ENCODE measurements at places on chromosomes 12 and 14.

DNA sequence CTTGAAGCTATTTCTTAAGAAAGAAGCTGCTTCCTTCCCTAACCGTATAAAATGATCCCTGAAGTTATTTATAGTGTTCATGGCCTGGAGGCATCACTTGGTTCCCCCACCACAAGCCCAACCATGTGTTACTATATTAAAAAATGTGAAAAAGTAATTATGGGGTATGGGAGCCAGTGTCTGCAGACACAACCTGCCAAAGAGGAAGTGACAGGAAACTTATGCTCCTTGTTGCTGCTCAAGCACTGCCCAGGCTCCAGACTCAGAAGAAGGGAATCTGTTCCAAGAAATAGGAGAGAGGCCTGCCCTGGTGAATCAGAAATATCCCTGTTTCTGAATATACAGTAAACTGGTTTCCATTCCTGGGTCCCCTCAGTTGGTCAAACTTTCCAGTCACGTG lies 217.2 kb upstream of the BMP4 start:
- no peak for DNase-seq

DNA sequence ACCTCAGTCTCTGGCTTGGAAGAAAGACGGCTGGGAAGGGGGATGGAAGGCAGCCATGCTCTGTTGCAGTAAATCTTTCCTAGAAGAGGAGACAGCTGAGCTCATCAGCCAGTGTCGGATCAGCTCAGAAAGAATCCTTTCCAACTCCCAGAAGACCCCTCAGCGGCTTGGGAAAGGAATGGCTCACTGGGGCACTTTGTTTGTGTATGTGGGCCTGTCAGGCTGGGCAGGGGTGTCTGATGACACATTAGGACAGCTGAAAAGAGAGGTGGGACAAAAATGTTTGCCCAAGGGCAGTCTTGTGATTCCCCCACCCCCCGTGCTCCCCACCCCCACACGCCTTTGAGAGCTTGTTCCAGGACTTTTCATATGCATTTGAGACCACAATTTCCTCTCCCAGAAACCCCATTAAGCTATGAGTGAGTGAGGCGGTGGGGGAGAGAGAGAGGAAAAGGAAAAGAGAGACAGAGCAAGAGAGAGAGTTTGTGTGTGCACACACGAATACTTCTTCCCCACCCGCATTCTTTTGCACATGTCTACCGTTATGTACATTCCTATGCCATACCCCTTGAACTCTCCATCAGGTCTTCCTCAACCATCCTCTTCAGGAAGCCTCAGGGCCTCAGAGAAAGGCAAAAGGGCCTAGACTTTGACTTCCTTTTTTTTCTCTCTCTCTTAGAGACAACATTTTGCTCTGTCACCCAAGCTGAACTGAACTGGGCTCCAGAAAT lies 198.9 kb downstream of the ZFP36L1 start:
- no peak for DNase-seq

- DNase-seq = no peak
These were observed 65.0 kb upstream of the FGD4 start for GRCh38 chr12:32334371-32334777.

- DNase-seq = peak; percentile 70
These were observed 315.3 kb upstream of the PRICKLE1 start for GRCh38 chr12:42904683-42905418.

GRCh38 chr12:115771065-115771464 lies 506.4 kb downstream of the MED13L start:
- no peak for DNase-seq

- no peak for DNase-seq
These were observed 17.9 kb upstream of the AQP2 start for GRCh38 chr12:49932533-49933130.

- no peak for DNase-seq
These were observed 415.8 kb downstream of the TMTC2 start for GRCh38 chr12:83102499-83102898.

DNA sequence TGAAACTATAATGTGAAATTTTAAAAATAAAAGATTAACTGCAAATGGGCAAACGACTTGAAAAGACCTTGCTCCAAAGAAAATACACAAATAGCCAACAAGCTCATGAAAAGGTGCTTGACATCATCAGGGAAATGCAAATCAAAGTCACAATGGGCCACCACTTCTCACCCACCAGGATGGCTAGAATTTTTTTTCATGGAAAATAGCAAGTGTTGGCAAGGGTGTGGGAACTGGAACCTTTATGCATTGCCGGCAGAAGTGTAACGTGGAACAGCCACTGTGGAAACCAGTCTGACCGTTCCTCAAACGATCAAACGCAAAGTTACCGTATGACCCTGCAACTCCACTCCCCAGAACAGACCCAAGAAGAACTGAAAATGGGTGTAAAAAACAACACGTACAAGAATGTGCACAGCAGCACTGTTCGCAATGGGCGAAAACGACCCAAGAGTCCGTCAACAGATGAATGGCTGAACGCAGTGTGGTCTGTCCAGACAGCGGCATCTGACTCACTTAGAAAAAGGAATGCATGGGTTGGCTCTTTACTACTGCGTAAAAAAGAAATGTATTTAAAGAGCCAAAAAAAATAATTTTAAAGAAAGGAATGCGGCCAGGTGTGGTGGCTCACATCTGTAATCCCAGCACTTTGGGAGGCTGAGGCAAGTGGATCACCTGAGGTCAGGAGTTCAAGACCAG lies 40.2 kb downstream of the SCARB1 start:
- DNase-seq = no peak

DNA sequence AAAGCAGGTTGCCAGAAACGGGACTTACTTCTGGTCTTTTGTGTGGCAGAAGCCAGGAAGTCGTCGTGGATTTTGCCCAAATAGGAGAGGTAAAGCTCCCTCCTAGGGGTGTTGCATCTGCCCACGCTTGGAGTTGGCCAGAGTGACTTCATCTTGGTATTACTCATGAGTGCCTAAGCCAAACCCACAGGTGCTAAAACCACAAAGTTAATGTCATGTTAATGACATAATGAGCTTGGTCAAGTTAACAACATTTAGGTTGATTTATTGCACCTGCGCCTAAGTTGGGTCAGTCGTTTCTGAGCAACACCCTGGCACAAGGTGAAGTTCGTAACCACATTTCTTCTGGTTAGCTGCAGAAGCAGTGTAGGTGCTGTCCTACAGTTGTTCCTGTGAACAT lies 225.2 kb downstream of the FUT8 start:
- no peak for DNase-seq

DNA sequence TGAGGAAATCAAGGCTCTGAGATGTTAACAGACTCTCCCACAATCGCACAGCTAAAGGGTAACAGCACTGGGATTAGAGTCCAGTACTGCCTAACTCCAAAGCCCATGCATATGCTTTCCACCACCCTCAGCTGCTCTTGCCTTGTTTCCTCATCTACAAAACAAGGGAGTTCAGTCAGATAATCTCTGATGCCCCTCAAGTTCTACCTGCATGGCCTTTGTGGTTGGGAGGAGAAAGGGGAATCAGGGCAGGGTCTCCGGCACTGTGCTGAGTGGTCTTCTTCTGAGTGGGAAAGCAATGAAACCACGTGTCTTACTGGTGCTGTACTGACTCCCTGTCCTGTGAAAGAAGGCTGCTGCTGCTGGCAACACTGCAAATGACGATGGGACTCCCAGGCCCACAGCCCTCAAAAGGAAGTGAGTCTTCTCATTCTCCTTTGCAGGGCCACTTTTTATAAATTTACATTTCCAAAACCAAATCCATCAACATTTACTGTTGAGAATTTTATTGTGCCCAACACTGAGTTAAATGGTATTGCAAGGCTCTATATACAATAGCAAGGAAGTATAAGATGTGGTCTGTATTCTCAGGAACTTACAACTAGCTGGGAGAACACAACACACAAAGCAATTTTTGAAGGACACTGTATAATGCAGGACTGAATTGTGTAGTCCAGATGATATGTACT lies 19.7 kb upstream of the DUSP16 start:
- no peak for DNase-seq

DNA sequence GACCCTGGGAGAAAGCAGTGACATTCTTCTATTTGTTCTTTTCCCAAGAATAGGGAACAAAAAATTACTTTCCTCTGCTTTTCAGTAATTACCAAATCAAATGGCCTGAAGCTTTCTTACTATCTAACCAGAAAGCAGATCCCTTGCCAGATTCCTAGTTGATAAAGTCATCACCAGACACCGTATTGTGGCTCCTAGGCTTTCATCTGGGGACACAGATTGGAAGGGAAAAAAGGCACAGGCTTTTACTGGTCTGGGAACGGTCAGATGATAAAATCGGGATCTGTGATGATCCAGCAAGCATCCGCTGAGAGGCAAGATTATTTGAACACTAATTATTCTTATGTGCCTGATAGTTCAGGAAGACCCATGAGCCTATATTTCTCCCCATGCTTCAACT lies 79.1 kb upstream of the BCL2L14 start:
- no peak for DNase-seq

- DNase-seq = no peak
These were observed 220.8 kb downstream of the CHST11 start for GRCh38 chr12:104677441-104678089.

- DNase-seq = peak; percentile 42
These were observed 13.0 kb downstream of the GTSF1 start for GRCh38 chr12:54460317-54460923.

GRCh38 chr14:77125281-77125801 lies 16.2 kb downstream of the ZDHHC22 start:
- no peak for DNase-seq

- DNase-seq = no peak
These were observed 225.6 kb downstream of the DUSP6 start for GRCh38 chr12:89126712-89127111.

DNA sequence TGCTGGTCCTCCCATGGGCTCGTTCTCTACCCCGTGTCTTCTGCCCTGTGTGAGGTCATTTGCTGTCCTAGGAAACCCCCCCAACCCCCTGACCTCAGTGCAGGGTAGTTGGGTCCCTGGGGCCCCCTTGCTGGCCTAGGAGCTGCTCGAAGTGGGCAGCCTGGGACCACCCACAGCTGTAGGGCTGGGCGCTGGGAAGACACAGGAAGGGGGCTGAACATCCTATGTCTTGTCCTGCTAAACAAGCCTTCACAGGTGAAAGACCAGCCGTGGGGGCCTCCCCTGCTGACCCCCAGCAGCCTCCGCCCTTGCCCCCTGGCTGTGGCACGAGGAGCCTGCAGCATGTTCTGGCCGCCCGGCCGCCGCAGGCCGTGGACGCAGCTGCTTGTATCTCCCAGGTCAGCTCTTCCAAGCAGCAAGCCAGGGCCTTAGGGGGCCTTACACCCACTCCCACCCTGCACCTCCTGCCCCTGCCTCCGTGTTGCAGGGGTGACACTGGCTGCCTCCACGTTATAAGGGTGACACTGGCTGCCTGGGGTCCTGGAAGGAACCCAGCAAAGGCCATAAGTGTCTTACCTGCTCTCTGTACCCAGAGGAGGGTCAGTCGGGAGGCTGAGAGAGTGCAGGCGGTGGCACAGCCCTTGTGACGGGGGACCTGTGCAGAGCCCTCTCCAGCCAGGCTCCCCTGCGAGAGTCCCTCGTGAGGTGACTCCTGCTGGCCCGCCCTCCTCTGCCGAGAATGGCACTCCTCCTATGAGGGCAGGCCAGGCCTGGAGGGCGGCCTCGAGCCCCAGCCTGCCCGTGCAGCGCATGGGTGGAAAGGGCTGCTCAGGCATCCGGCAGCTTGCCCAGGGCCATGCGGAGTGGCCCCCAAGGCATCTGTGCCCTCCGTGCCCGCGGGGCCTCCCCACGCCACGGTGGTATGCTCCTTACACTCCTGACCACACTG lies 11.5 kb upstream of the TEX22 start:
- DNase-seq = no peak

DNA sequence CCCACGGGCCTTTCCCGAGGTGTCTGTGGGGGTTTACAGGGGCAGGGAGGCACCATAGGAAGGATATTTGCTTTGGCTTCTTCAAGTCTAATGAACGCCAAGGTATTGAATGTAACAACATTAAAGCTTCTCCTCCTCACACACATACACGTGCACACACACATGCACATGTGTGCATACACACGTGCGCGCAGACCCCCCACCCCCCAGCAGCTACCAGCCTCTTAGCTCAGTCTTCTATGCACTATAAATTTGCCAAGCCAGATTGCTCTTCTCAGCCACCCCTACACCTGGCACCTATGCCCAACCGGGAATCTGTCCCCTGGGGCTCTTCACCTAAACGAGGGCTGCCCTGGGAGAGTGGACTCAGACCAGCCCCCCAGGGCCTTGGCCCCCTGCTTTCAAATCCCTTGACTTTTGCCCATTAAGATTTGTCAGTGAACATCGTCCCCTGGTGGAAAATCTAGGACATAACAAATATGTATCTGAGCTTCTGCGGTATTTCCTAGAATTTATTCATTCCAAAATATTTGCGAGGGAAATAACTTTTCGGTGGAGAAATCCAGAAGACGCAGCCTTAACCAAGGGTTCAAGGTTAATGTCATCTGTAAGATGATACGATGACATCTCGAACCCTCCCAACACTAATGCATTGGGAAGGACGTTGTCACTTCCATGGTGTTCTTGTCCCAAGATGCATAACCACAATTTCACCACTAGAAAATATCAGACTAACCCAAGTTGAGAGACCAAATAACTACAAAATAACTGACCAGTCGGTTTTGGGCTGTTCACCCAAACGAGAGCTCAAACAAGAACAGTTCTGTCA lies 330.4 kb downstream of the MED13L start:
- DNase-seq = no peak

GRCh38 chr12:2372178-2372577 lies 319.4 kb downstream of the CACNA1C start:
- DNase-seq = peak; percentile 34

DNA sequence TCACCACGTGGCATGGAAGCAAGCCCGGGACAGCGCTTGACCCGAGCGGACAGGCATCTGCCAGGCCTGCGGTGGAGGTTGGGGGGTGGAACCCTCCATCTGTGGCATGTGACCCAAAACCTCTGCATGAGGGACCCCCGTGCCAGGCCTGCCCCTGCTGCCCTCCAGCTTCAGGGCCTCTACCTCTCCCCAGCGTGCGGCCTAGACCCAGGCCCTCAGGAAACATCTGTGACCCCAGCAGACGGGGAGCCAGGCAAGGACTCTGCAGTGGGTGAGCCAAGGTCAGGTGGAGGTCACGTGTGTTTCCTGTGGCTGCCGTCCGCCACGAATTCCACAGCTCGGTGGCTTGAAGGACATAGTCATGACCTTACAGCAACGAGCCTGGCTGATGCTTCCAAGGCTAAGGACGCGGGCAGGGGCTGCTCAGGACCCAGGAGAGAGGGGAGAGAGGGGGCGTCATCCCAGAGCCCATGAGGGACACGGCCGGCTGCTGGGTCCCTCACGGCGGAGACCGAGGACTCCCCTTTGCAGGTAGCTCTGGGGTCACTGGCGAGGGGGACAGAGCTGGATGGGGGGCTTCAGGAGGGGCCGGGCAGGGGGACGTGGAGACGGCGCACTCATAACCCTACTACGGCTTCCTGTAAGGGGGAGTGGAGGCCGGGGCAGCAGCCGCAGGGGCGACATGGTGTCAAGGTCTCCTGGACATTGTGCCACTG lies 91.5 kb downstream of the GALNT9 start:
- DNase-seq = no peak

DNA sequence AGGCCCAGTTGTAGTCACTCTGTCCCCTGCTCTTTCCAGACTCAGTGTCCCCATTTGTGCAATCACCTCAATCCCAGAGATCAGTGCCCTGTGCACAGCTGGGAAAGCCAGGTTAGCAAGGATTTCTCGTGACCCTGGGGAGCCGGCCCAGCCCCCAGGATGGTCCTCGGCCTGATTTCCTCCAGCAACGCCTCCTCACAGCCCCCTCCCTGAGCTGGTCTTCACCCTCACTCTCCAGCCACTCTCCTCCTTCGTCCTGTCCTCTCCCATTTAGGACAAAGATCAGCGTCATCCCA lies 194.8 kb upstream of the C14orf180 start:
- DNase-seq = no peak
